Activated B cell treated with CpG ODN at 0.5 μM for 24 hours (primary cell): ENCODE measurements at places on chromosomes 6 and 20.

- no peak for DNase-seq
These were observed 162.7 kb downstream of the ANKRD60 start for GRCh38 chr20:58065508-58066361.

DNA sequence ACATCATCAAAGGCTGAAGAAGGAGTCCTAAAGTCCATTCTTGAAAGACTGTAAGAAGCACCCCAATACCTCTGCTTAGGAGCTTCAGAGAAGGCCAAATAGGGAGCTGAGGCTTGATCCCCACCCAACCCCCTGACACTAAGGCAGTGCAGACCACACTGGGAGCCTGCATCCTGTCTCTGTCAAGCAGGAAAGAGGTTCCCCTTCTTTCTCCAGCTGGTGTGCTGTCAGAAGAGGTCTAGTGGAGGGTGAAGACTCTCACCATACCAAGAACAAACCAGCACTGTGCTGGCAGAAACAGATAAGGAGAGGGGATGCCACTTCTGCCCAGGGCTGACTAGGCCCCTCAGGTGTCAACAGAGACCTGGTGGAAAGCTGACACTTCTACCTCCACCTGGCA is 19.9 kb downstream of the GZF1 start:
- DNase-seq: no peak

DNA sequence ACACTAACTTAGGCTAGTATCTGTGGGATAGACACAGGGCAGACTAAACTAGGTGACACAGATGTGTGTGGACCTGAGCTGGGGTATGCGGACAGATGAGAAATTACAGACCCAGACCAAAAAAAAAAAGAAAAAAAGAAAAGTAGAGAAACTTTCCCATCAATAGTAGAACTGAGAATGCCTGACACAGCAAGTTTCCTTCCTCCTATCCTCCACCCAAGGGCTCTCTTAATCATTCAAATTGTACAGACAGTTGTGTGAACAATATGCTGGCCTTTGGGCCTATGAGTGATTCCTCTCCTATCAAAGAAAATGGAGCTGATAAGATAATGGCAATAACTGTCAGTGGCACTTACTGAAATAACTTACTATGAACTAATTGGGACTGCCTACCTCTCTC is 226.7 kb upstream of the PRDM1 start:
- no peak for DNase-seq

DNA sequence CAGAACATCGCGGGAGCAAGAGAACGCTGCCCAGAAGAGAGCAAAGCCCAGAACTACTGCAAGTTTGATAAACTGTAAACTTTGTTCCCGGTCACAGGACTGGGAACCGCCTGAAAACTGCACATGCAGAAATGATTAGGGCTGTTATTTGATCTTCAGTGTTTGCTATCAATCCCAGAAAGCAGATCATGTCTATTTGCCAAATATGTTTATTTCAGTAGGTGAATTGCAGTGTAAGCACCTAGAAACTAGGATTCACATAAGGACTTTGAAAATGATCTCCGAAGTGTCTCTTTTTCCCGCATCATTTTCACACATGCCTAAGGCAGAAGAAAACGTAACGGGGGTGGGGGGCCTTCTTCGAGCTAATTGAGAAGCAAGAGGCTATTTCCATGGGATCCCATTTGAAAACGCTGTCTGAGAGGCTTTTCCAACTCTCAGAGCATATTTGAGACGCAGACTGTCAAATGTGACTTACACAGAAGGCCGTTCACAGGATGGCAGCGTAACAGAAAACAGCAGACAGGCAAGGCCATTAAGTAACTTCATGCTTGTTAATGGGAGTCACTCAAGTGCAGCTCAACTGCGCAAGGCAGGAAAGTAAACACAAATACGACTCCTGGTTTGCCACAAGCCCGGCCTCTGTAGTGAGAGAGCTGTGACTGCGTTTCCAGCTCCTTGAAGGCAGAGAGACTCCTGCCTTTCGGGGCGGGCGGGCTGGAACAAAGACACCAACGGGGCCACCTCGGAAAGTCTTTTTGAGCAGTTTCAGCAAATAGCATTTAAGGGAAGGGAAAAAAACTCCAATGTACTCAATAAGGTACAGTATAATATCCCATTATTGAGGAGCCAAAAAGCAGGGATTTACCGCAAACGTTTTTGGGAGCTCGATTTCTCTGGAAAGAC is 144.7 kb upstream of the ZNF217 start:
- no peak for DNase-seq

GRCh38 chr6:160275511-160276003 is 16.9 kb upstream of the SLC22A2 start:
- DNase-seq: no peak

DNA sequence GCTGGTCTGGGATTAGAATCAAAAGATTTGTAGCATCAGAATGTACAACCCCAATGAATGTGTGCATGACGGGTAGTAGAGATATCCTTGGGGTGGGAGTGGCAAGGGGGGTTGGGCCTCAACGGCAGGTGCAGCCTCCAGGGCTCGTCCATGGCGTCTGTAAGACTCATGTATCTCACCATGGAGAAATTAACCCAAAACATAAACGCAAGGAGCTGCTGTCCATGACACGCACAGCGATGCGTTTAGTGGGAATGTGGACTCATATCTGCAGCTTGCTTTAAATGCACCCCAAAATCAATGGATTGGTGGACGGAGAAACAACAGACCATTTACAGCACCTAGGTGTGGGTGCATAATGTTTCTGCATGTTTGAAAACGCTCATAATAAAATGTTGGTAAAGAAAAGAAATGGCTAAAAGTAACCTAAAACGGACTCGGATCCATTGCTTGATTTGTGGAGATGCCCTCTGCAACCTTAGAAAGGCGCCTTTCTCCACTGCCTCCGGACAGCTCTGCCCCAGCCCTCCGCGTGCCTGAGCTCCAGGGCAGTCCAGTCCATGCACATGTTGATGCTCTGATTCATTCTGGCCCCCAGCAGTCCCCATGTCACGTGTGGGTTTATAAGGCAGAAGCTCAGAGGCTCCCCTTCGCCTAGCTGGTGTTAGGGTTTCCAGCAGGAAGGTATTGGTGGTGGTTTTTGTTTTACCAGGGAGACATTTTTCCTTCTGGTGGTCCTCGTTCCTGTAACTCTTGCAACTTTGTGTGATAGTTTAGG is 24.5 kb downstream of the PYGB start:
- peak; percentile 4 for DNase-seq

- no peak for DNase-seq
These were observed 243.1 kb upstream of the ECI2 start for GRCh38 chr6:4378319-4378996.

GRCh38 chr20:16027686-16028085 is 545.6 kb downstream of the KIF16B start:
- DNase-seq: no peak

DNA sequence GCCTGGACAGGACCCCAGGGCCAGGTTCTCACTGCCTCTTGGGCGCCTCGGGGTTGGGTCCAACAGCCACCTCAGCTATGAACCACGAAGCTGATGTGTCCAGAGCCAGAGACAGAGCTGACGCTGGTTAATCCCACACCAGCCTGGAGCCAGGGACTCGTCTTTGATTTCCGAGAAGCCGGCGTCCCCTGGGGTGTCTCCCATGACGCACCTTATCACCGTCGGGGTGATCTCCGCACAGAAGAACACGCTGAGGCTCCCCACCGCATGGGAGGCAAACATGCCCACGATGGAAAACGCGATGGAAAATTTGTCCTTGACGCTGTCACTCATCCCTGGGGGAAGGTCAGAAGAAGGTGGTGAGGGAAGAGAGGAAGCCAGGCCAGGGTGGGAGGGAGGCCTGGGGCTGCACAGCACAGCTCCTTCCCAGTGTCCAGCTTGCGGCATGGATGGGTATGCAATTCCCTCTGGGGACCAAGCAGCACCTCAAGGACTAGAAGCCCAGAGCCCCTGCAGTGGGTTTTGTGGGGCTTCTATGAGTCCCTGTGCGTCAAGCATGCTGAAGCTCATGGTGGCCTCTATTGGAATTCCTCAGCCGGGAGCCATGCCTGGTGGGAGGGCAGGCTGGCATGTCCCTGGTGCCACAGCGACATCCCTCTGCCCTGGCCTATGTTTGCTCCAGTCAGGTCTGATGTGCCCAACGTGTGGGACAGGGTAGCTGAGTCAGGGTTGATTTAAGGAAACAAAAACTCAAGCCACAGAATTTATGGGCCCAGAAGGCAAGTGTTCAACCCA is 25.1 kb downstream of the PSMG4 start:
- no peak for DNase-seq
